ENCODE measurements at places on chromosomes 11 and 22. TPM values are rescaled to one million over a fixed set of nuclear protein-coding genes. Genes with fewer than 3 reads are reported as not detected.

- DNase-seq: no peak
Measured at GRCh38 chr11:14764179-14764578, 120.6 kb downstream of the PDE3B start.

- DNase-seq: no peak
Measured at GRCh38 chr11:118201966-118202365, 22.8 kb downstream of the JAML start.

GRCh38 chr11:113721462-113722066 lies 15.5 kb upstream of the TMPRSS5 start:
- no peak for DNase-seq

DNA sequence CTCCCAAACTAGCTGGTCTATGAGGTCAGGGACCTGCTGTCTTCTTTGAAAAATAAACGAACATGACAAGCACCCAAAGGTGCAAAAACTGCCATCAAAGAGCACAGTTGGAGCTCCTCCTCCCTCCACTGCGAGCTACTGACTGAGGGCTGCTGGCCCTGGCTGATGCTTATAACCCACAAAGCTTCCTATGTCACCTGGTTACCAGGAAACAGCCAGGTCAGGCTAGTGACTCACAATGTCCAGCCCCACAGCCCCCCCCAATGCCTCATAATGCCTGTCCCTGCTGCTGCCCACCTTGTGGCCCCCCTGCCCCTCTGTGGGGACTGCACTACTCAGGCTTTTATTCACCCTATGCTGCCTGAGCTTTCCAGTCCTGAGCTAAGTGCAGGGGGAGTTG lies at the start of gene DRICH1:
Gene DRICH1, minus strand, starts transcription at position 144 of the 400 bp plus-strand sequence. CDS start 298 bp downstream, outside the sequence.
- no peak for DNase-seq

- peak; percentile 16 for DNase-seq
Measured at GRCh38 chr11:61297746-61298145, 2.6 kb upstream of the VWCE start.

GRCh38 chr22:30238661-30239487 lies 7.7 kb downstream of the LIF start:
- peak; percentile 83 for DNase-seq

- no peak for DNase-seq
Measured at GRCh38 chr11:128412847-128413791, 174.2 kb downstream of the ETS1 start.

- no peak for DNase-seq
Measured at GRCh38 chr11:34308913-34309585, 48.8 kb downstream of the ABTB2 start.

GRCh38 chr22:26587991-26588613 lies 1.8 kb downstream of the TPST2 start:
- no peak for DNase-seq

DNA sequence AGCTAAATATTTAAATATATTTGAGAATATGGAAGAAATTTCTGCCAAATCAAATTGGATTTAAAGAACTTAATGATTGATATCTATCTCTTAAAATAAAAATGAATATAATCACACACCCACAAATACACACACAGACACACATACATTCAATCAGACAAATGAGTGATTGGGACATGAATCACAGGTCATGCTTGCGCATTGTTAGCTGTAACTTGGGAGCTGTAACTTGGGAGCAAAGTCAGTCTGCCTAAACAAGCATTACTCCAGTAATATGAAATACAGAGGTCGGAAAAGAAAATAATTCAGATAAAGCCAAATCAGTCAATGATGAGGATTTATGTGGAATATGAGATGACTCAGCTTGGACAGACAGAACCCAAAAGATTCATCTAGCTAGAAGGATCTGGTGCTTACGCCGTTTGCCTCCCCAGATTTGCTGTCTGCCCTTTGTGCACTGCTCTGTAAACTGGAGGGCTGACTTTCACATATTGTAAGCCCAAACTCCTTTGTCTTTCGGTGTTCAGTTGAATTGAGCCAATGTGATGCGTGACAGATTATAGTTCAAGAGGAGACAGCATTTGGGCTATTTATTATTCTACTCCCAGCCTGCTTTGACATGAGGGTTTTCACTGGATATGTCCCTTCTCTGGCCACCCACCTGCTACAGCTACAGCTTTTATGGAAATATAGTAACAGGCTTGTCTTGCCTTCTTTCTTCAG lies 1.6 kb downstream of the OR56B1 start:
- no peak for DNase-seq

- no peak for DNase-seq
Measured at GRCh38 chr11:2207773-2208621, 36.4 kb upstream of the TH start.

GRCh38 chr11:10439351-10439750 lies 15.7 kb upstream of the AMPD3 start:
- DNase-seq: no peak

- peak; percentile 16 for DNase-seq
Measured at GRCh38 chr11:12042215-12042676, 33.8 kb upstream of the DKK3 start.

GRCh38 chr11:44624761-44625221 lies 59.3 kb downstream of the CD82 start:
- DNase-seq: peak; percentile 12

- DNase-seq: no peak
Measured at GRCh38 chr11:8697054-8697453, 14.5 kb downstream of the RPL27A start.

DNA sequence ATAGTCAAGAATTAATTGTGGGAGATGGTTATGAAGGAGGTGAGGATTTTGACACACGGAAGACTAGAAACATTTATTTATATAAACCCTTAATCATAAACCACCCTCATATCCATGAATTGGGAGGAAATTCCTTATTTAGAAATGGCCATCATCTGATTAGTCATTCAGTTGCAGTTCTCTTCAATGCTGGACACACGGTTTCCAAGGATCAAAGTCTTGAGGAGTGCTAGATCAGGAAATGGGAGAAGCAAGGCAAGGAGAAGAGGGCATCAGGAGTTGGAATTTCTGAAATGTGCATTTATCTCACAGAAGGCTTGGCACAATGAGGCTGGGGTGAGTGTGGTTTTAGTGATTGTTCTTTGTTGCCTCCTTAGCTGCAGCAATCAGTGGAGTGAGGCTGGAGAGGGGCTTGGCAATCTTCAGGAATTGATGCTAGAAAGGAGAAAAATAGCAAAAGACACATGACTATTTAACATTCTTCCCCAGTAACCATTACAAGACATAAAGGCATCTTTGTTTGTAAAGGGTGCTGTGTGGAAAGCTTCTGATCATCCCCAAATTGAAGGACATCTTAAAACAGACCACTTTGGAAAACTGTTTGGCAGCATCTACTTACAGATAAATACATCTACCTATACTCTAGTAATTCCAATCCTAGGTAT lies 21.6 kb upstream of the GDPD4 start:
- DNase-seq: no peak

GRCh38 chr22:42958937-42959336 lies 56.0 kb downstream of the PACSIN2 start:
- DNase-seq: no peak

DNA sequence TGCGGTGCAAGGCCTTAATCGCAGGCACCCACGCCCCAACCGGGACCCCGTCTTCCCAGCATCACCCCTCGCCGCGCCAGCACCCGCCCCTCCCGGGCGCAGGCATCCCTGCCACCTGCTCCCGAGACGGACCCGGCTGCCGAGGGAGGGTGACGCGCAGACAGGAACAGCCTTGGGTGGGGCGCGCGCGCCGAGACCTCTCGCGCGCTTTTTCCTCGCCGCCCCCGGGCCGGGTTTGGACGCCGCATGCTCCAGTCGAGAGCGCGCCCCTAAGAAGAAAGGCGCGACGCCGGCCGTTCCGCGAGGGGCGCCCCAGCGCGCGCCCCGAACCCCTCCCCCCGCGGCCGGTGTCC lies 504 bp downstream of the CFL1 start:
- peak; percentile 52 for DNase-seq

DNA sequence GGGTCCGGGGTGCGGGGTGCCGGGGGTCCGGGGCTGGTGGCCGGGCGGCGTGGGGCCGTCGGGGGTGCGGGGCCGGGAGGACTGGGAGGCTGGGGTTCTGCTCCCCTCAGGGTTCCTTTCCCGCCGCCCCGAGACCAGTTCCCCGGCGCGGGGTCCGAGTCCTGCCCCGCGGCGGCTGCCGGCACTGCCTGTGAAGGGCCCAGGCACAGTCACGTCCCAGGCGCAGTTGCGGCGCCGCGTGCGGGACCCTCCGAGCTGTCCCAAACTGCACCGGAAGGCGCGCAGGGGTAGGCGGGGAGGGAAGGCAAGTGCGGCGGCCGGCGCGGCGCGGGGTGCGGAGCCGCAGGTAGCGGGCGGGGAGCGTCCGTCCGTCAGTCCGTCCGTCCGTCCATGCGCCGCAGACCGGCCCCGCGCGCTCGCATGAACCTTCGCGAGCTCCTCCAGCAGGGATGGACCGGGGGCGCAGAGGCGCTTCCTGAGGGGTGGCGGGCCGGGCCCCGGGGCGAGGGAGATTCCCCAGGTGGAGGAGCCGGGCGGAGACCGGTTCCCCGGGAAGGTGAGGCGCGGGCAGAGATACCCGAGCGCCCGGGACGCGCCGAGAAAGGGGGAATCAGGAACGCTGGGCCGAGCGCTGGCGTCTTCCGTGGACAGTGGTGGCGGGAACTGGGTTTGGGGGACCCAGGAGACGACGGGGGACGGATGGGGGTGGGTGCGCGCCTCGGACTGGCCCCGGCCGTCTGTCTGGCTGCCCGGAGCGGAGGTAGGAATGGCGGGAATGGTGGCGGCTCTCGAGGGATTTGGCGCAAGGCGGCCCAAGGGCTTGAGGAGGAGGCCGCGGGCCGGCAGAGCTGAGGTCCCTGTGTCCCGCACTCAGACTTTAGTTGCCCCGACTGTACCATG lies 3.1 kb upstream of the ADORA2A start:
- no peak for DNase-seq

GRCh38 chr11:105960252-105961245 lies 61.5 kb downstream of the MSANTD4 start:
- DNase-seq: peak; percentile 70

DNA sequence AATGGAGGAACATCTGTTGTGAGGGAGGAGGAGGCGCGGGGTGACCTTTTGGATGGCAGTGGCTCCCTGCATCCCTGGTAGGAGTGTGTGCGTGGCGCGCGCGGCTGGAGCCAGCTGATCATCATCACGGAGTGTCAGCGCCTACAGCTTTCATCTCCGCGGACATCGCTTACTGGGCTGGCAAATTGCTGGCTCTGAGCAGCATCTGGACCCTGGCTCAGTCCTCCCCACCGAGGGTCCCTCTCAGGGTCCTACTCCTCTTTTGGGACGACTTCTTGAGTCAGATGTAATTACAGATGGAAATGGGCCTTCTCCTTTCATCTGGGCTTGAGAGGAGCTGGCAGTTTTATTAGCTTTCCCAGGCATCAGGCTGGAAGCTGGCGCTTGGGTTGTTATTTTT lies 85.3 kb downstream of the CACNA1I start:
- no peak for DNase-seq

- DNase-seq: no peak
Measured at GRCh38 chr11:102523189-102523570, 7.4 kb downstream of the MMP7 start.

DNA sequence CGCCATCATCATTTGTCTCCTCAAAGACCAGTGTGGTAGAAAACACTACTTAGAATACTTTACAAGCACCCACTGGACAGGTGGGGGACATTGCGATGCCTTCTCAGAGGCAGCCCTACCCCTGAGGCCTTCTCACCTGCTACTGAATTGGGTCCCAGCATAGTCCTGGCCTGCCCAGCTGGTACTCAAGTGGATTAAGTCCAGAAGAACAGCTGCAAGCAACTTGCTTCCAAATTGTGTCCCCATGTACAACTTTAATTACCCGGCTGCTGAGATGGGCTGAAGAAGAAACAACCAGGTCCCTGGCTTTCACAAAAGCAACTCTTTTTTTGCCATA lies 12.3 kb downstream of the ABTB2 start:
- DNase-seq: peak; percentile 83

- no peak for DNase-seq
Measured at GRCh38 chr11:112465433-112466024, 204.9 kb upstream of the PLET1 start.

DNA sequence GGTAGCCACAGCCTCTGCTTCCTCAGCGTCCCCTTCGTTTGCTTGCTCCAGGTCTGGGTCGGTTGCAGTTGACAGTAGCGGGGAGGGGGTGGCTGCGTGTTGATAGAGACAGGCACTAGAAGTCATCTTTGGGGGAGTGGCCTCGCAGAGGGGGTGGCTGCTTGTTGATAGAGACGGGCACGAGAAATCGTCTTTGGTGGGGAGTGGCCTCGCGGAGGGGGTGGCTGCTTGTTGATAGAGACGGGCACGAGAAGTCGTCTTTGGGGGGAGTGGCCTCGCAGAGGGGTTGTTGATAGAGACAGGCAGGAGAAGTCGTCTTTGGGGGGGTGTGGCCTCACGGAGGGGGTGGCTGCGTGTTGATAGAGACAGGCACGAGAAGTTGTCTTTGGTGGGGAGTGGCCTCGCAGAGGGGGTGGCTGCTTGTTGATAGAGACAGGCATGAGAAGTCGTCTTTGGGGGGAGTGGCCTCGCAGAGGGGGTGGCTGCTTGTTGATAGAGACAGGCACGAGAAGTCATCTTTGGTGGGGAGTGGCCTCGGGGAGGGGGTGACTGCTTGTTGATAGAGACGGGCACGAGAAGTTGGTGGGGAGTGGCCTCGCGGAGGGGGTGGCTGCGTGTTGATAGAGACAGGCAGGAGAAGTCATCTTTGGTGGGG lies 328.3 kb downstream of the TBC1D22A start:
- DNase-seq: no peak

DNA sequence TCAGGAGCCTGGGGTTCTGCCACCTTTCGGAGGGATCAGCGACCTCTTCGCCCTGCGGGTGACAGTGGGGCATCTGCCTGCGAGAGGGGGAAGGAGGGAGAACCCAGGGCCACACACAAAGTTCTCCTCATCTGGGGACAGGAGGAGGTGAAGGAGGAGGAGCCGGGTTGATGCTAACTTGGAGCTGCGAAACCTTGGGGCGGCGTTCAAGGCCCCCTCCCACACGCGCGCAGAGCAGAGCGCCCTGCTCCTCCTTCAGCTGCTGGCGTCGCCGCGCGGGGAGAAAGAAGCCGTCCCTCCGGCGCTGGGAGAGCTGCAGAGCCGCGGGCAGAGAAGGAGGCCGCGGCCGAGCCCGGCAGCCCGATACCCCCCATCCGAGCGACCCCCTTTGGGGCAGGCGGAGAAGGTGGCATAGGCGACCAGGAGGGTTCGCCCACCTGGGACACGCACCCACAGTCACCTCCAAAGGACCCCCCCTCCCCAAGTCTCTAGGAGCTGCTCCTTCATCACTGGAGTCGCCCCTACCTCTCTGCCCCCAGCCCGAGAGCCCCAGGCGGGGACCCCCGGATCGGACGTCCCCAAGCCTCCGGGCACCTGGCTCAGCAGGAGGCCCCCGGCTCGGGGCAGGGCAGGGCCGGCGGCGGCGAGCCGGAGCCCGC lies at the start of gene RASD2:
Gene RASD2, plus strand, starts transcription at position 237 of the 659 bp plus-strand sequence. CDS start 5,979 bp downstream, outside the sequence.
- DNase-seq: peak; percentile 44

- no peak for DNase-seq
Measured at GRCh38 chr11:114154271-114155047, 94.9 kb downstream of the ZBTB16 start.

- no peak for DNase-seq
Measured at GRCh38 chr11:65087827-65088226, 3.8 kb downstream of the ZFPL1 start.

GRCh38 chr11:107442715-107443215 lies 14.9 kb downstream of the CWF19L2 start:
- DNase-seq: no peak

MPZL2 gene
- not detected for total RNA-seq

LRRC74B gene
- not detected for total RNA-seq

OR5D14 gene
- total RNA-seq: not detected

MAJIN gene
- total RNA-seq: not detected

CATSPERZ gene
- total RNA-seq: not detected

RAB38 gene
- not detected for total RNA-seq

NRIP3 gene
- 10.1 TPM for total RNA-seq

ADM2 gene
- not detected for total RNA-seq

KCNJ1 gene
- not detected for total RNA-seq
